ENCODE measurements at places on chromosomes 3 and 15. TPM values are rescaled to one million over a fixed set of nuclear protein-coding genes. Genes with fewer than 3 reads are reported as not detected.

Gene DLG1
- 21.3 TPM for total RNA-seq

Gene GPR15
- not detected for total RNA-seq

Gene KCNH8
- total RNA-seq: not detected

Gene ROPN1
- 0.18 TPM for total RNA-seq

Gene CELF6
- total RNA-seq: not detected

Measured in myometrial cell (primary cell).